Thymus (tissue), 14 donors: ENCODE measurements at places on chromosomes 3 and 15. TPM values are rescaled to one million over a fixed set of nuclear protein-coding genes. Genes with fewer than 3 reads are reported as not detected.

DNA sequence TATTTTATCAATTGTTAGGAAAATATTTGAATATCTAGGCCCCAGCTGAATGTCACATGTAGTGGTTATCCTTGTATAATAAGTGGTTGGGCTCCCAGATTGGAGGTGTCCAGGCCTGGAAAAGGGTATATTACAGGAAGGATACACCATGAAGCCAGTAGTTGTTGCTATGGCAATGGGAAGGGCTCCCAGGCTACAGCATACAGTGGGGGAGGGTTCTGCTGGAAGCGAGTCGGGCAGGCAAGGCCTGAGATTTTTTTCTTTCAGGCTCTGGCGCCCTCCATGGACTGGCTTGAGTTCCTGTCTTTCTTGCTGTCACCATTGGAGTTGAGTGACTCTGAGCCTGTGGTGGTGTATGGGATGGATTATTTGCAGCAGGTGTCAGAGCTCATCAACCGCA lies 8.9 kb downstream of the ECE2 start:
- no peaks in the 10 kb centered on the region for H3K27me3 ChIP-seq
- no peaks in the 10 kb centered on the region for H3K36me3 ChIP-seq
- H3K4me3 ChIP-seq, result no peak overlapping the region
- H3K4me1 ChIP-seq, result no peaks in the 10 kb centered on the region
- DNase-seq, result peak; percentile 10
- no peak overlapping the region for H3K27ac ChIP-seq

DNA sequence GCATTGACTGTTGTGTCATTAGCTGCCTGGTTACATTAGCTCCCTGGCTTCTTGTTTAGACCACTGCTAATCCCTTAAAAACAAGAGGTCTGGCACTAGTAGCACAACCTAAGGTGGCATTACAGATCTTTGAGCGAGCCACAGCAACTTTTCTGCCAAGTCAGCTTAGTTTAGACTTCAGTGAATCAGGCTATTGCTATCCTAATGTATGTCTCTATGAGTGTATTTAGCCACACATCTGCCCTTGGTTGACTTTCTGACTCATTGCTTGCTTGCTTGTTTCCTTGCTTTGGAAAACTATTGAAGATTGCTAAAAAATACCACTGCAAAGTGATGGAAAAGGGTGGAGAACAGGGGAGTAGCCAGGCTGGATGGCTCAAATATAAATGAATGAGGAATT lies 50.2 kb downstream of the CHP1 start:
- H3K36me3 ChIP-seq, result peaks cover 24% of the 10 kb centered on the region
- H3K27ac ChIP-seq, result no peak overlapping the region
- H3K4me3 ChIP-seq, result no peak overlapping the region
- H3K4me1 ChIP-seq, result peaks cover 14% of the 10 kb centered on the region
- DNase-seq, result no peak

DNA sequence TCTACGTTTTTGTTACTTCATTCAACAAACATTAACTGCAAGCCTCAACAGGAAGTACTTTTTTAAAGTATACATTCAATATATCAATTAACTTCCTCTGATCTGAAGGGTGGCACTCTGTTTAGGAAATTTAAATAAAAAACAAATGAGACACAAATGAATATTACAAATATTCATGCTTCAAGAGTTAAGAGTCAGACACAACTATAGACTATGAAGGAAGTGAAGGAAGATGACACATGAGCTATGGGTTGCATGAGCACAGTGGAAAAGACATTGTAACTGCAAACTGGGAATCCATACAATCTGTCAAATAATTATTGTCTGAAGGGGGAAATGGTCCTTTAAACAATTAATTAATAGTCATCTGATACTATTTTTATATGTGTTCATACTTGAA lies 26.8 kb upstream of the ALCAM start:
- H3K36me3 ChIP-seq, result no peaks in the 10 kb centered on the region
- no peak overlapping the region for H3K4me3 ChIP-seq
- no peaks in the 10 kb centered on the region for H3K4me1 ChIP-seq
- no peaks in the 10 kb centered on the region for H3K27me3 ChIP-seq

GRCh38 chr15:32831485-32831884 lies 113.7 kb downstream of the GREM1 start:
- H3K27ac ChIP-seq, result no peak overlapping the region
- no peak for DNase-seq
- H3K4me1 ChIP-seq, result no peaks in the 10 kb centered on the region
- no peak overlapping the region for H3K4me3 ChIP-seq

DNA sequence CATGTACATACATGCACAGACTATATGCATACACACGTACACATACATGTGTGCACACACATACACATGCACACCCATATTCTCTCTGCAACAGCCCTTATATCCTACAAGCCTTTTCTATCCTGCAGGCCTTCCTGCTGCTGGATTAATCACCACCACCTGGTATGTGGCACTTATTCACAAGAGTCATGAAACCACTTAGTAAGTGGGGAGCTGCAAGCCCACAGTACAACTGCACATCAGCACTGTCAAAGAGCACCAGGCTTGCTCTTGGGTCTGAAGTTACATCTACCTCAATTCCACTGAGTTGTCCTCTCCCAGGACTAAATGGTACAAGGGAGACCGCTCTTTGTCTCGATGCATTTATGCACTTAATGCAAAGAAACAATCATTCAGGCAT lies 233.2 kb downstream of the KLF13 start:
- H3K27me3 ChIP-seq, result no peaks in the 10 kb centered on the region
- DNase-seq, result no peak
- H3K27ac ChIP-seq, result no peak overlapping the region
- no peaks in the 10 kb centered on the region for H3K4me1 ChIP-seq

DNA sequence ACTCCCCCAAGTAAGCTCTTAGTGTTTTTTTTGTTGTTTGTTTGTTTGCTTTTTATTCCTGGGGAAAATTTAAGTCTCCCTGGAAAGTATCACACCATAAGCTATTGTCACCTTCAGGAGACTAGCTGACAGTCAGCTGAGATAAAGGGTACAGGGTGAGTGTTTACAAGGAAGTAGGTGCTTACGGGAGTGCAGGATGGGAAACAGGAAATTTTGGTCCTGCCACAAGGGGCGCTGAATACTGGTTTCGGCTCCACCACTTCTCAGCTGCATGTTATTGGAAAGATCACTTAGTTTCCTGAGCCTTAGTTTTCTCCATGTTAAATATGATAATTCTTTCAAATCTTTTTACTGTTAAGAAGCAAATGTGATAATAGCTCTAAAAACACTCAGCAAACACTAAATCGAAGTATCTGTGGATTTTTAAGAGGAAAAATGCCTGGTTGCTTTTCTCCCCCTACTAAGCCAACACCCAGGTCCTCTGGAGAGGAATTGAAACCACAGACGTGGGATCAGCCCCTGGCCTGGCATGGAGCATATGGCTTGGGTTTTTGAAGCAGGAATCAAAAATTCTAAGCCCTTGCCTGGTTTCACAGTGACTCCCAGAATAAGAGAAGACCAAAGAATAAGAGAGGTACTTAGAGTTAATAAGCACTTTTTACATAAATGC lies 90.7 kb downstream of the SCN11A start:
- no peaks in the 10 kb centered on the region for H3K4me1 ChIP-seq
- no peaks in the 10 kb centered on the region for H3K27me3 ChIP-seq
- DNase-seq, result no peak
- no peak overlapping the region for H3K27ac ChIP-seq
- no peak overlapping the region for H3K4me3 ChIP-seq
- H3K36me3 ChIP-seq, result no peaks in the 10 kb centered on the region

GRCh38 chr15:79025201-79025600 lies 65.4 kb downstream of the RASGRF1 start:
- H3K4me1 ChIP-seq, result no peaks in the 10 kb centered on the region
- H3K4me3 ChIP-seq, result no peak overlapping the region
- no peaks in the 10 kb centered on the region for H3K27me3 ChIP-seq
- DNase-seq, result no peak

DNA sequence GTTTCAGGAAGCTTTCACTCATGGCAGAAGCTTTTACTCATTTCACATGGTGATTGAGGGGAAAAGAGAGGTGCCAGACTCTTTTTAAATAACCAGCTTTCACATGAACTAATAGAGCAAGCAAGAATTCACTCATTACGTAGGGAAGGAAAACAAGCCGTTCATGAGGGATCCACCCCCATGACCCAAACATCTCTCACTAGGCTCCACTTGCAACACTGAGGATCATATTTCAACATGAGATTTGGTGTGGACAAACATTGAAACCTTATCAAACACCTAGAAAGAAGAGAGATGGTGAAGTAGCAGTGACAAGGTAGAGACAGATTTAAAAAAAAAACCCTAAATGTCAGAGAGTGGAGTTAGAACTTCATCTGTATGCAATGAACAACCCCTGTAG lies 408.6 kb upstream of the PDZRN3 start:
- no peaks in the 10 kb centered on the region for H3K27me3 ChIP-seq
- H3K4me3 ChIP-seq, result no peak overlapping the region
- H3K4me1 ChIP-seq, result no peaks in the 10 kb centered on the region
- no peaks in the 10 kb centered on the region for H3K36me3 ChIP-seq

- no peaks in the 10 kb centered on the region for H3K27me3 ChIP-seq
- H3K4me1 ChIP-seq, result no peaks in the 10 kb centered on the region
- H3K36me3 ChIP-seq, result no peaks in the 10 kb centered on the region
- no peak for DNase-seq
Observed at GRCh38 chr3:114452256-114452655, 158.4 kb downstream of the TIGIT start.

- H3K4me3 ChIP-seq, result no peak overlapping the region
- peak; percentile 82 for DNase-seq
- peak overlapping the region; percentile 55 for H3K27ac ChIP-seq
- H3K27me3 ChIP-seq, result no peaks in the 10 kb centered on the region
- H3K4me1 ChIP-seq, result peaks cover 26% of the 10 kb centered on the region
Observed at GRCh38 chr3:32374788-32375595, 16.7 kb upstream of the CMTM7 start.

GRCh38 chr15:66617137-66618090 lies 51.6 kb upstream of the LCTL start:
- H3K4me3 ChIP-seq, result no peak overlapping the region
- H3K27me3 ChIP-seq, result peaks cover 22% of the 10 kb centered on the region
- H3K4me1 ChIP-seq, result peaks cover 21% of the 10 kb centered on the region
- no peak overlapping the region for H3K27ac ChIP-seq

DNA sequence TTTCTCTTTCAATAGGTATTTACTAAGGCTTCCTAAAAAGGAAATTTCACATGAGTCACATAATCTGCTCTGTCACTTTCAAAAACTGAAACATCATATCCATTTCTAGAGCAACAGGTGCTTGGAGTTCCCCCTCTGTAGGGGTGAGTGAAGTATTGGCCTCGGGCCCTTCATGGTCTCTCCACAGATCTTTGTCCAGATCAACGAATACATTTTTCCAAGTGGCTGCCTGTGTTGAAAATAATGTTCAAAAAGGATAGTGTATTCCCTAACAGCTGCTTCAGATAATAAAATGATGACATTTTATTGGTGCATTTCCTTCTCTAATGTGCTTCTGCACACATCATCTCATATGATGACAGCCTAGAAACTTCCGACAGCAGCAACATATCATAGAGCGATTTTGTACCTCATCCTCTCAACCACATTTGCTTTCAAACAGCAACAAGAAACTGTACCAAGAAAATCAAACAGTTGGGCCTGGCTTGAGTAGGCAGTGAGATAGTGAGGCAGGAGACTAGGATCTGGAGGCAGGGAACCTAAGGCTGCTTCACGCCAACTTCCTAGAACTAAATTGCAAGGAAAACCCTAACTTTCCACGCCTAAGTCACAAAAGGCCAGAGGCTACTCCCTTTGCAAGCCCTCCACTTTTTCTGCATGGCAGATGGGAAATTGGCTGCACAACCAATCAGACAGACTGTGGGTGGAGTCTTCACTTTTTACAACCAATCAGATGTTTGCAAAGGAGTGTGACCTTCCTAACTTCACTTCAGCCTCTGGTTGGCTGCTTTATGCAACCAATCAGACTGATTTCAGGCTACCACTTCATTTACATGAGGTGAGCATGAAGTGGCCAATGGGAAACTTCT lies 340.2 kb downstream of the LRRC3B start:
- H3K4me3 ChIP-seq, result no peak overlapping the region
- DNase-seq, result no peak

- no peaks in the 10 kb centered on the region for H3K4me1 ChIP-seq
- no peak overlapping the region for H3K27ac ChIP-seq
- DNase-seq, result no peak
- no peaks in the 10 kb centered on the region for H3K36me3 ChIP-seq
- no peaks in the 10 kb centered on the region for H3K27me3 ChIP-seq
Observed at GRCh38 chr3:4416961-4417360, 50.1 kb downstream of the SUMF1 start.

- H3K4me3 ChIP-seq, result no peak overlapping the region
- H3K27me3 ChIP-seq, result no peaks in the 10 kb centered on the region
- H3K4me1 ChIP-seq, result no peaks in the 10 kb centered on the region
- no peak for DNase-seq
- no peak overlapping the region for H3K27ac ChIP-seq
Observed at GRCh38 chr3:101836652-101837598, 12.4 kb upstream of the NFKBIZ start.

GRCh38 chr3:175743733-175744400 lies 884.7 kb downstream of the NAALADL2 start:
- H3K27me3 ChIP-seq, result no peaks in the 10 kb centered on the region
- no peaks in the 10 kb centered on the region for H3K4me1 ChIP-seq
- H3K36me3 ChIP-seq, result no peaks in the 10 kb centered on the region
- no peak for DNase-seq
- H3K27ac ChIP-seq, result no peak overlapping the region
- no peak overlapping the region for H3K4me3 ChIP-seq

DNA sequence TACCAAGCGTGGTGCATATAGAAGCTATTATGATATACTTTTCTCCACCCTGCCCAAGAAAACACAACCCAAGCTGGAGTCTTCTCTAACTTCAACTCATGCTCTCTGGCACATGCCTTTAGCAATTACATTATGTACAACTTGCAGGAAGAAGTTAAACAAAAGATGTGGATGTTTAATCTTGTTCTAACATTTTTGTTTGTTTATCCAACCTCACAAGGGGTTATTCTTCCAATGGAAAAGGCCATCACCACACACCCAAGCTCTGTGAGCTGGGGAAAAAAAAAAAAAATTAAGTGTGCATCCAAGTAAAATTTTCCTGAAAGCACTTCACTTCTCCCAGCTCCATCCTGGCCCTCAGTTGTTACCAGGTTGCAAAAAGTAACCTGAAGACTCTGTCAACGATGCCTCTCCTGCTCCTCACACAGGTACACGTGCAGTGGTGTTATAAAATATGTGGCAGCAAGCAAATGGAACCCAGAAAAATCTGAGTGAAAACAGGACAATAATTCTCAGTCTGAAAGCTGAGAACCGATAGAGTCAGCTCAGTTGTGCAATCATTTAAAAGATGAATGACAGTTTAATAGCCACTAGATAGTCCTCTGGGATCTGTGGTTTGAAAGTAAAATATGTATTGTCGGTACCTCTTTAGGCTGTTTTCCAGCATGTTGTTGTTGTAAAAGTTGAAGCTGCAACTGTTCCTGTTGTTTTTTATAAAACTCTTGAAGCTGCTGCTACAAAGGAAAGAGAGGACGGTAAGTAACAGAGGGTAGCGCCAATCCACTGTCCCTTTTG lies 531.4 kb downstream of the FOXP1 start:
- H3K27me3 ChIP-seq, result no peaks in the 10 kb centered on the region
- H3K4me1 ChIP-seq, result peaks cover 22% of the 10 kb centered on the region
- H3K4me3 ChIP-seq, result no peak overlapping the region
- H3K27ac ChIP-seq, result no peak overlapping the region
- H3K36me3 ChIP-seq, result peaks cover 50% of the 10 kb centered on the region

The CSNK1G1 gene
- total RNA-seq, result 11.8 TPM

The LRTM1 gene
- total RNA-seq, result 0.47 TPM

The SCAANT1 gene
- not detected for total RNA-seq

The SPTSSB gene
- 0.52 TPM for total RNA-seq

The NLGN1 gene
- 0.90 TPM for total RNA-seq
